Mesenchymal stem cell (in vitro differentiated cells and primary cell): ENCODE measurements at places on chromosomes 13 and 19.
A peak's percentile ranks its signal among the peaks of the same experiment; 100 is the strongest.

DNA sequence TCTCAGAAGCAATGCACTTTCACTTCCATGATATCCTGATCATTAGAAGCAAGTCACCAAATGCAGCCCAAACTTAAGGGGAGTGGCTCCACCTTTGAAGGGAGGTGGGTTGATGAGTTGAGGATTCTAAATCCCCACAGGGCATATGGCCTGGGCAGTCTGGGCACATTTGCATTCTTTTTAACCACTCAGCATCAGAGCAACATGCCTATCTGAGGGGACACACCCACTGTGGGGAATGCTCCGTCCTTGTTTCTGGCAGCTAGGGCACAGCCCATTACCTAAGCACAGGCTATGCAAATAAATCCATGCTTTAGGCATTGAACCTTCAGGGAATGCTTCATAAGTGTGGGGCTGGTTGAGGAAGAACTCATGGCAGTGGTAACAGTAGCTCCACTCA is 12.3 kb upstream of the SACS start:
- H3K27ac ChIP-seq = no peak overlapping the region
- H3K36me3 ChIP-seq = no peaks in the 10 kb centered on the region
- no peaks in the 10 kb centered on the region for H3K27me3 ChIP-seq

DNA sequence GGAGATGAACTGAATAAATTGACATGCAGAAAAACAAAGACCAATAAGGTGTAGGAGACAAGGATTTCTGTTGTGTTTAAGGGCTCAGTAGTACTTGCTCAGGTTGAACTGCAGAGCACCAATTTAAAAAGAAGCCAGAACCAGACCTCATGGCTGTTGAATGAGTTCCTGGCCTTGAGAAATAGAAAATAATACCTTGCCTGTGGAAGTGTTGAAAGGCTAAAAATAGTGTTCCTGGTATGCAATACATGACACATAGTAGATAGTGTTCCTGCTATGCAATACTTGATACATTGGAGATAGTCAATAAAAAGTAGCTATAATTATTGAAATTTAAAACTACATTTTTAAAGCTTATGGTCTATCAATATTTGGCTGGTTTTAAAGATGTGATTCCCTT is 595.8 kb downstream of the PCDH9 start:
- H3K27ac ChIP-seq = no peak overlapping the region
- H3K4me1 ChIP-seq = no peaks in the 10 kb centered on the region
- no peak overlapping the region for H3K4me3 ChIP-seq
- H3K36me3 ChIP-seq = no peaks in the 10 kb centered on the region
- DNase-seq = no peak
- H3K27me3 ChIP-seq = no peaks in the 10 kb centered on the region

DNA sequence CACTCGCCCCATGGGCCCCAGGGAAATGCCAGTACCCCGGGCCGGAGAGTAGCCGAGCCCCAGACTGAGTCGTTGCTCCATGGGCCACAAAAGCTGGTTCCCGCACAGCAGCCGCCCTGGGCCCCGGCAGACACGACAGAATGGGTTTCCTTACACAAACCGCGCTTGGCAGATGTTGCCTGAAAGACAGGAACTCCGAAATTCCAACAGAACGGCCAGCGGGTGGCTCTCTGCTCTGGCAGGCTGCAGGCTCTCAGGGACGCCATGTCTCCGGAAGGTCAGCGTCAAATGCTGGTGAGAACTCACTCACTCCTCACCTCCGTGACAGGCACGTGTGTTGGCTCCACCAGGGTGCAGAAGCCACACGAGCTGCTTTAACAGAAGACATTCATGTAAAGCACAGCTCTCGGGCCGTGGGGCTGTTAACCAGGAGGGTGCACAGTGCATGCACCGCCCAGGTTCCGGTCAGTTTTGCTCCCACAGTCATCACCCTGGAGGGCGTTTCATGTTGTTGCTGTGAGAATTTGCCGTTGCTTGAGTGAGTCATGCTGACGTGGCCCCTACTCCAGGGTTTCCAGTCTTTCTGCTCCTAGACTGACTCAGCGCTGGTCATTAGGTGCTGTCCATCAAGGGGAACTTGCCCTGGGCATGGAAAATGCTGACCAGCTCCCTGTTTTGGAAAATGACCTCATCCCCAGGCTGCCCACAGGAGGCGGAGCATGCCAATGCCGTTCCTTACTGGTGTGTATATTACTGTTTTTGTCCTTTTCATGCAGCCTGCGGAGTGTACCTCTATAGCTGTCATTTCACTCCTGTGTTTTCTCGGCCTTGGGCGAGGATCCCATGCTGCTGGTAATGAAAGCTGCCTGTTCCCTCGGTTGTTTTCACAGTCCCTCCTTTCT is 44.8 kb downstream of the ANKRD10 start:
- no peaks in the 10 kb centered on the region for H3K27me3 ChIP-seq
- H3K27ac ChIP-seq = peak overlapping the region; percentile 51
- H3K4me3 ChIP-seq = no peak overlapping the region
- peaks cover 24% of the 10 kb centered on the region for H3K4me1 ChIP-seq
- DNase-seq = peak; percentile 100

- H3K27ac ChIP-seq = peak overlapping the region; percentile 27
- H3K4me1 ChIP-seq = peaks cover 2% of the 10 kb centered on the region
- peak; percentile 60 for DNase-seq
- no peak overlapping the region for H3K4me3 ChIP-seq
- no peaks in the 10 kb centered on the region for H3K27me3 ChIP-seq
Measured at GRCh38 chr13:108700422-108701170, 71.2 kb downstream of the MYO16 start.

DNA sequence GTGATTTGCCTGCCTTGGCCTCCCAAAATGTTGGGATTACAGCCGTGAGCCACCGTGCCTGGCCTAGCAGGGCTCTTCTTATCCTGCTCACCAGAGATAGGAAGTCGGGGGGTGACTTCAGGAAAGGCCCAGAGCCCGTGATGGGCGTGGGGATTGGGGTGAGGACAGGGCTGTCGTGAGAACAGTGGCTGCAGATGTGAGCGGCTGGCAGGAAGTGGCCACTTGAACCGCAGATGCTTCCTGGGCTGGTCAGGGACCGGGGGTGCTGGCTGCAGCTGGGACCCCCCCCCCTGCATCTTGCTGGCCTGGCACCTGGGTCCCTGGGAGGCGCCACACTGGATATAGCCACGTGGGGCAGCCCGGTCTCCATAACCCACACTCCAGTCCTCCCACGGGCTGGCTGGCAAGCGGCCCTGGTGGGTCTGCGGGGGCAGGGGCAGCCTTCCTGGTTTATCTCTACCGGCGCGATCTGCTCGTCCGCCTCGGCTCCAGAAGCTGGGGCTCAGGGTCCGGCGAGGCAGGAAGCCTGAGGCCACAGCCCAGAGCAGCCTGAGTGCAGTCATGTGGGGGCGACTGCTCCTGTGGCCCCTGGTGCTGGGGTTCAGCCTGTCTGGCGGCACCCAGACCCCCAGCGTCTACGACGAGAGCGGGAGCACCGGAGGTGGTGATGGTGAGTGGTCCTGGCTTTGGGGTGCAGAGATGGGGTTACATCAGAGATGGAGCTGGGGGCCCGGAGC is at the start of gene F2RL3:
Gene F2RL3, plus strand, starts transcription at position 371 of the 737 bp plus-strand sequence. Its CDS starts 191 bp downstream, at position 562.
- H3K27ac ChIP-seq = no peak within 1 kb of the TSS
- H3K36me3 ChIP-seq = no peaks in the 10 kb centered on the region
- peaks cover 7% of the 10 kb centered on the region for H3K4me1 ChIP-seq
- DNase-seq = peak; percentile 99

- peak overlapping the region; percentile 52 for H3K27ac ChIP-seq
- H3K4me1 ChIP-seq = peaks cover 23% of the 10 kb centered on the region
- peak; percentile 74 for DNase-seq
- H3K36me3 ChIP-seq = no peaks in the 10 kb centered on the region
Measured at GRCh38 chr13:113153810-113154748, 4.4 kb upstream of the PROZ start.

DNA sequence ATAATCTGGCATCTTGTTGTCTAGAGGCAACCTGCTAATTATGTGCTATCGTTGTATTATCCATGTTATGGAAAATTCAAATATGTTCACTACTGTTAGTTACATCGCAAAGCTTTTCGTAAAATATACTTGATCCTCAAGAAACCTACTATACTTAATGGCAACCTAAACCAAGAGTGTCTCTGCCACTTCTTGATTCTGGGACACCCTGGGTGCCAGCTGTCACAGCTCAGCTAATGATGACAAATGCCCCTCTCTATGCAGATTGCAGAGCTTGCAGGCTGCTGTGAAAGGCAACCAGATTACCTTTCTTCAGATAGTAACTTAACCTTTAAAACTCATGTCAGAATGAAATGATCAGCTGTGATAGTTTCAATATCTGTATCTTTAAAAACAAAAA is 8.9 kb upstream of the MAB21L1 start:
- no peak for DNase-seq
- H3K36me3 ChIP-seq = no peaks in the 10 kb centered on the region
- no peak overlapping the region for H3K27ac ChIP-seq

GRCh38 chr19:1066748-1067340 is at the start of gene ARHGAP45:
Gene ARHGAP45, plus strand, starts transcription at chr19:1067167. Its CDS starts 239 bp downstream, at chr19:1067406.
- peaks cover 44% of the 10 kb centered on the region for H3K27me3 ChIP-seq
- H3K27ac ChIP-seq = no peak within 1 kb of the TSS
- DNase-seq = no peak
- peak within 1 kb of the TSS; percentile 28 for H3K4me3 ChIP-seq
- peaks cover 39% of the 10 kb centered on the region for H3K4me1 ChIP-seq

DNA sequence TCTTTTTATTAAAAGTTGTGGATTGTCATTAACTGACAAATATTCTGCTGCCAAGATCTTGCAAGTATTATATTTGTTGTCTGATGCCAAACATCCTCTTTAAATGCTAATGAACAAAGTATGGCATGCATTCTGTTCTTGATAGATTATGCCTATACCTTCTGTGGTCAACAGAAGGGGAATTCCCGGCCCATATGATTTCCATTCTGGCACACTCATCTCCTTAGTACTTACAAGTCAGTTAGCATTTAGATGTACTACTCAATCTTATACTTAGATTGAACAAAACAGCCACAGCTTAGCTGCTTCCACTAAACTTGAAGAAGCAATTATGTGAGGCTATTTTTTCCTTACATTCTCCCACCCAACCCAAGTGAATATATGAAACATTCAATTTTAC is 246.1 kb upstream of the DACH1 start:
- no peaks in the 10 kb centered on the region for H3K36me3 ChIP-seq
- DNase-seq = no peak
- no peaks in the 10 kb centered on the region for H3K27me3 ChIP-seq
- peaks cover 2% of the 10 kb centered on the region for H3K4me1 ChIP-seq
- H3K27ac ChIP-seq = no peak overlapping the region

- H3K36me3 ChIP-seq = no peaks in the 10 kb centered on the region
- DNase-seq = peak; percentile 48
- no peak overlapping the region for H3K27ac ChIP-seq
- H3K27me3 ChIP-seq = no peaks in the 10 kb centered on the region
- H3K4me3 ChIP-seq = no peak overlapping the region
- peaks cover 6% of the 10 kb centered on the region for H3K4me1 ChIP-seq
Measured at GRCh38 chr13:107553838-107554237, 661.5 kb downstream of the LIG4 start.

GRCh38 chr19:39878398-39878797 is 32.2 kb upstream of the FBL start:
- H3K4me3 ChIP-seq = no peak overlapping the region
- no peak overlapping the region for H3K27ac ChIP-seq
- H3K4me1 ChIP-seq = no peaks in the 10 kb centered on the region
- H3K27me3 ChIP-seq = no peaks in the 10 kb centered on the region
- no peak for DNase-seq

GRCh38 chr19:10044390-10044789 is 31.1 kb downstream of the RDH8 start:
- H3K36me3 ChIP-seq = no peaks in the 10 kb centered on the region
- H3K27ac ChIP-seq = no peak overlapping the region
- H3K4me1 ChIP-seq = no peaks in the 10 kb centered on the region
- no peaks in the 10 kb centered on the region for H3K27me3 ChIP-seq
- no peak for DNase-seq
- no peak overlapping the region for H3K4me3 ChIP-seq

DNA sequence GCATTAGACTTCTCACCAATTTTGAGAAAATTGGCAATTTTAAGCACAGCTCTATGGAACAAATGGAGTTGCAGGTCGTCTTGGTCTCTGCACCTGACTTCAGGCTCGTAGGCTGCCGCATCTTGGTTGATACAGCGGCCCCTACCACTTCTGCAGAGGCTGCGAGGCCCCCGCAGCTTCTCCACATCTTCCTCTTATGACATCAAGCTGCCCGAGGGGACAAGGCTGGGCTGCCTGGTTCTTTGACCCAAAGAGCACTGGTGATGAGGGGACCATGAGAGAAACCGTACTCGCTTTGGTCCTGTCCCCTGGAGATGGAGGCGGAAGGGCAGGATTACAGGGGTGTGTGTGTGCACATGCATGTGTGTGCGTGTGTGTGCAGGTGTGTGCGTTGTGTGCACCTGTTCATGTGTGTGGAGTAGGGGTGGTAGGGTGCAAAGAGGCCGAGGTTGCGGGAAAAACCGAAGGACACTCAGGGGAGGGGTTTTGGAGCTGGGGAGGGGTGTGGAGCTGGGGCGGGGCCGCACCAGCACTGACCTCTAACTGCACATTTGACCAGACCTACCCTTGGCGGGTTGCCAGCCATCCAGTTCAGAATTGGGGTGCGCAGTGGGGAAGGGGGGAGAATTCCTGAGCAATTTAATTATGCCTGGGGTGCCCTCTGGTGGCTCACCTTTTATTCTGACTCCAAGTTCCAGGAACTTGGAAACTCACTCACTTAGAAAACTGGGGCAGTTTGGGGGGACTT is 65.1 kb upstream of the ARHGEF7 start:
- H3K4me3 ChIP-seq = no peak overlapping the region
- peak; percentile 43 for DNase-seq
- H3K27me3 ChIP-seq = no peaks in the 10 kb centered on the region
- peaks cover 8% of the 10 kb centered on the region for H3K4me1 ChIP-seq

DNA sequence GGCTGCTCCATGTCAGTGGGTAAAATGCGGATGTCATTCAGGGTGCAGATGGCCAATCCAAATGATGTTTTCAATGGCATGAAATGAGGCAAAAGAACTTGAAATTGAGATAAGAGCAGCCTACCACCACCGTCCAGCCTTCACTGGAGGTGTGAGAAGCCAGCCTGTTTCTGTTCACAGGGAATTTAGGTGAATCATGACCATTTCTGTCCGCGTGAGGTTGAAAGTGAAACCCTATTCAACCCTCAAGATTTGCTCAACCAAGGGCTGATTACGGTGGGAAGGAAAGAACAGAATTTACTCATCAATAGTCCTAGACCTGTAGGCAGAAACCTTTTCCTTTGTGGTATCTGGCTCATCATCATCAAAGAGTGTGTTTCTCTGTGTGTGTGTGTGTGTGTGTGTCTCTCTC is 370.7 kb downstream of the COG6 start:
- H3K4me1 ChIP-seq = no peaks in the 10 kb centered on the region
- H3K27me3 ChIP-seq = no peaks in the 10 kb centered on the region
- DNase-seq = no peak
- H3K4me3 ChIP-seq = no peak overlapping the region
- H3K27ac ChIP-seq = no peak overlapping the region

GRCh38 chr13:109159650-109160309 is 530.4 kb downstream of the MYO16 start:
- H3K4me1 ChIP-seq = peaks cover 14% of the 10 kb centered on the region
- no peaks in the 10 kb centered on the region for H3K36me3 ChIP-seq
- H3K27ac ChIP-seq = no peak overlapping the region
- no peaks in the 10 kb centered on the region for H3K27me3 ChIP-seq
- H3K4me3 ChIP-seq = no peak overlapping the region

- peaks cover 71% of the 10 kb centered on the region for H3K4me1 ChIP-seq
- peak overlapping the region; percentile 69 for H3K4me3 ChIP-seq
- peak overlapping the region; percentile 87 for H3K27ac ChIP-seq
- H3K36me3 ChIP-seq = peaks cover 13% of the 10 kb centered on the region
Measured at GRCh38 chr19:42281146-42281826, 12.2 kb downstream of the CIC start.
